ENCODE measurements at places on chromosomes 2 and 18. TPM values are rescaled to one million over a fixed set of nuclear protein-coding genes. Genes with fewer than 3 reads are reported as not detected.

- DNase-seq = no peak
- H3K4me1 ChIP-seq = no peaks in the 10 kb centered on the region
- H3K36me3 ChIP-seq = no peaks in the 10 kb centered on the region
- no peaks in the 10 kb centered on the region for H3K27me3 ChIP-seq
- H3K27ac ChIP-seq = no peak overlapping the region
- no peak overlapping the region for H3K4me3 ChIP-seq
Observed at GRCh38 chr2:72077702-72078169, 69.9 kb downstream of the CYP26B1 start.

GRCh38 chr2:157185476-157186227 lies 71.9 kb upstream of the GALNT5 start:
- H3K27ac ChIP-seq = no peak overlapping the region
- no peak overlapping the region for H3K4me3 ChIP-seq
- no peak for DNase-seq
- no peaks in the 10 kb centered on the region for H3K27me3 ChIP-seq

- no peaks in the 10 kb centered on the region for H3K4me1 ChIP-seq
- no peaks in the 10 kb centered on the region for H3K27me3 ChIP-seq
- H3K27ac ChIP-seq = no peak overlapping the region
- H3K36me3 ChIP-seq = no peaks in the 10 kb centered on the region
Observed at GRCh38 chr18:58205443-58206160, 161.6 kb downstream of the NEDD4L start.

Gene FKBP1B
- not detected for total RNA-seq

GRCh38 chr2:118665784-118666529 lies 181.5 kb downstream of the EN1 start:
- H3K36me3 ChIP-seq = no peaks in the 10 kb centered on the region
- no peaks in the 10 kb centered on the region for H3K4me1 ChIP-seq
- no peak overlapping the region for H3K4me3 ChIP-seq
- H3K27ac ChIP-seq = no peak overlapping the region

- no peak for DNase-seq
- H3K4me3 ChIP-seq = no peak overlapping the region
- H3K4me1 ChIP-seq = no peaks in the 10 kb centered on the region
- H3K27me3 ChIP-seq = no peaks in the 10 kb centered on the region
Observed at GRCh38 chr2:32760628-32761027, 132.8 kb downstream of the TTC27 start.

- H3K27ac ChIP-seq = no peak overlapping the region
- no peaks in the 10 kb centered on the region for H3K36me3 ChIP-seq
- H3K4me1 ChIP-seq = no peaks in the 10 kb centered on the region
- no peak overlapping the region for H3K4me3 ChIP-seq
Observed at GRCh38 chr2:139424101-139424500, 643.9 kb upstream of the NXPH2 start.

DNA sequence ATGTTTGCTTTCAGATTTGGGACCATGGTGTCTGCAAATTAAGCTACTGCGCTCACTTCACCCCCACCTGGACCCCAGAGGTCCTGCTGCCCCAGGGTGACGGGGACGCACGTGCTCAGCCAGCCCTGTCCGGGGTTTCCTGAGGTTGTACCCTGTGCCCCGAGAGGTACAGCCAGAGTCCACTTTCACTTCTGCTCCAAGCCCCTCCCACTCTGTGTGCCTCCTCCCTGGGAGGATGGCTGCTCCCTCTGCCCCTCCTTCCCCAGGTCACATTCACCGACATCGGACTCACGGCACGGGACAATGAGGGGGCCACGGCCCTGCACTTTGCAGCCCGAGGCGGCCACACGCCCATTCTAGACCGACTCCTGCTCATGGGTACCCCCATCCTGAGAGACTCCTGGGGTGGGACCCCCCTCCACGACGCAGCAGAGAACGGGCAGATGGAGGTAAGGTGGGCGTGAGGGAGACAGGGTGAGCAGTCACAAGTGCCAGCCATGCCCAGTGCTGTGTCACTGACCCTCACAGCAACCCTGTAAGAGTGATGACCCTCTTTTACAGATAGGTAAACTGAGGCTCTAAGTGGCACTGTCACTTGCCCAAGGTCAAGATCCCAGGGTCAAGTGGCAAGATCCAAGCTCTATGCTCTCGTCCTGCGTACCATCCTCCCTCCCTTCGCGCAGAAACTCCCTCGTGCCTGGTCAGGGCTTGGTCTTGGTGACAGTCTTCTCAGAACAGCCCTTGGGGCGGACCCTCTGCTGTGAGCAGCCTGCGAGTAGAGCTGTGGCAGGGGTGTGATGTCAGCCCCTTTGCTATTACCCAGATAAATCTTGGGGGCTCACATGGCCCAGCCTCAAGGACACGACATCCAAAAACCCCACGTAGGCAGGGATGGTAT lies 7.6 kb downstream of the ESPNL start:
- no peak overlapping the region for H3K4me3 ChIP-seq
- H3K36me3 ChIP-seq = no peaks in the 10 kb centered on the region
- H3K27me3 ChIP-seq = no peaks in the 10 kb centered on the region
- peak; percentile 3 for DNase-seq
- H3K27ac ChIP-seq = no peak overlapping the region

GRCh38 chr2:120498121-120498520 lies 152.2 kb downstream of the INHBB start:
- DNase-seq = no peak
- H3K27me3 ChIP-seq = no peaks in the 10 kb centered on the region
- no peaks in the 10 kb centered on the region for H3K36me3 ChIP-seq
- no peaks in the 10 kb centered on the region for H3K4me1 ChIP-seq

Gene IL1F10
- not detected for total RNA-seq

DNA sequence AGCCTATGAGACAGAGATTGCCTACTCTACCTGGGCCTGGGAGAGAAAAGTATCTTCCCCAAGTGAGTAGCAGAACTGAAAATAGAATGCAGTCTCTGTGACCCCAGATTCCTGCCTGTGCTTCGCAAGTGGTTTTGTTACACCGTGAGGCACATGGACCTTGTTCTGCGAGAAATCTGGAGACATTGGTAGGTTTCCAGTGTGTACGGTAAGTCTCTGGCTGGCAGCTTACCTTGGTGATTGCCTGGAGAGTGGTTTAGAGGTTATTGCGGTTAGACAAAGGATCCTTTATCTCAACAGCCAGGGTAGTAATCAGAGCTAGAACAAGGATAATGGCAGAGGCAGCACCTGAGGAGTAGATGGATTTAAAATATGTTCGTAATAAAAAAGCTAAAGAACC lies 606.0 kb upstream of the GCFC2 start:
- no peak overlapping the region for H3K4me3 ChIP-seq
- no peaks in the 10 kb centered on the region for H3K27me3 ChIP-seq
- no peaks in the 10 kb centered on the region for H3K4me1 ChIP-seq
- no peaks in the 10 kb centered on the region for H3K36me3 ChIP-seq

GRCh38 chr18:39611381-39612100 lies 2045.9 kb upstream of the CELF4 start:
- H3K4me1 ChIP-seq = no peaks in the 10 kb centered on the region
- H3K4me3 ChIP-seq = no peak overlapping the region
- no peak for DNase-seq
- no peaks in the 10 kb centered on the region for H3K27me3 ChIP-seq
- H3K27ac ChIP-seq = no peak overlapping the region

Gene RNU2-63P
- not detected for total RNA-seq

- no peaks in the 10 kb centered on the region for H3K27me3 ChIP-seq
- no peak overlapping the region for H3K4me3 ChIP-seq
- H3K36me3 ChIP-seq = no peaks in the 10 kb centered on the region
Observed at GRCh38 chr2:132623096-132623839, 46.7 kb downstream of the LYPD1 start.

DNA sequence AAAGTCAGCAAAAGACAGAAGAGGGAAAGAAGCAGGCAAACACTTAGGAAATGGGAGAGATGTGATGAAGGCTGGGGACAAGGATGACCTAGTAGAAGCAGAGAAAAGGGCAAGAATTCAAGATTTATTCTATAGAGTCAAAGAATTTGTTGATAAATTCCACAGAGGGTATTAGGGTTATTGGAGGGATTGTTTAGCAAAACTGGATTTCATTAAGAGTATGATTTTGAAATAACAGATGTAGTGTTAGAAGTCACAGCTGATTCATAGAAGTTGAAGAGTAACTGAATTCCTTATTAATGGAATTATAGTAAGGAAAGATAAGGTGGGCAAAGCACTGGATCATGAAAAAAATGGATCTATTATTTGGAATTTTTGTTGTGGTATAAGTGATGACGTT lies 48.6 kb downstream of the CEP192 start:
- DNase-seq = no peak
- peaks cover 32% of the 10 kb centered on the region for H3K36me3 ChIP-seq
- no peak overlapping the region for H3K4me3 ChIP-seq

Gene TMEM198
- total RNA-seq = 0.51 TPM

DNA sequence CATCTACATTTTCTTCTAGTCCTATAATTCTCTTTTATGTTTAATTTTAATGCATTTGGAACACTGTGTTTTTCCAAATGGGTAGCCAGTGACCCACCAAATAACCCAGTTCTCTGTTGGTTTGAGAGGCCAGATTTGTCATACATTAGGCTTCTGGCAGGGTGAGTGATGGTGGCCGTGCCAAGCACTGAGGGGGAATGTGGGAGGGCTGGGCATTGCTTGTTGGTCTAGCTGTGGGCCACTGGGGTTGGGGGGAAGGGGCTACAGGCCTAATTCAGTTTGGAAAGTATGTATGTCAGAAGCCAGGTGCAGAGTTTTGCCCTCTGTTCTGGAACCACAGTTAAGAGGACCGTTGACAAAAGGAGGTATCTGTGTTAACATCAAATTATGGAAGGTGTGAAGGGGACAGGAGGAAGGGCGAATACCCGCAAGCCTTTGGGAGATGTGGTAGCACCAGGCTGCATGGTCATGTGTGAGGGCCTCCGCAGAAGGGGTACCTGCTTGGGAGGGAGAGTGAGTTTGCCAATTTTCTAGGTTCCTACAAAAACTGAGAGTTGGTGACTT lies 38.1 kb upstream of the SCLY start:
- peaks cover 59% of the 10 kb centered on the region for H3K36me3 ChIP-seq
- H3K4me3 ChIP-seq = no peak overlapping the region
- no peaks in the 10 kb centered on the region for H3K27me3 ChIP-seq
- H3K27ac ChIP-seq = no peak overlapping the region
- no peak for DNase-seq

Gene FBXO48
- 5.3 TPM for total RNA-seq

GRCh38 chr2:23480957-23481797 lies 96.2 kb downstream of the KLHL29 start:
- no peaks in the 10 kb centered on the region for H3K27me3 ChIP-seq
- no peaks in the 10 kb centered on the region for H3K4me1 ChIP-seq
- no peak for DNase-seq
- H3K4me3 ChIP-seq = no peak overlapping the region

DNA sequence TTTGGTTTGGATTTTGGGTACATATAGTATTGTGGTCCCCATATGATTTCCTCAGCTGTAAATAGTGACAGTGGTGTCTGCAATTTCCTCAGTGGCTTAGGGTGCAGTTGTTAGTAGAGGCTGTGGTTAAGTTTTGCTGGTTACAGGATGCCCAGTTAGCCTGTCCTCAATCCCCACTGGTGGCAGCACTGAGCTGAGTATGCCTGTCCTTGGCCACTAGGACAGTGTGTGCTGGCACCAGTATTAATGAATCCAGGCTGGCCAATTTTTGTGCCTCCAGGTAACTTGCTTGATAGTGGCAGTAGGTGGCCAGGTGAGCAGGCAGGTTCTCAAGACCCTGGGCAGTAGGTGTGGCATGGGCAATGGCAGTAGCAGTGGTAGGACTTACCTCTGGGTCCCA lies 973.1 kb downstream of the TMEM182 start:
- no peak overlapping the region for H3K27ac ChIP-seq
- no peaks in the 10 kb centered on the region for H3K36me3 ChIP-seq
- no peak for DNase-seq
- no peaks in the 10 kb centered on the region for H3K27me3 ChIP-seq

Gene IL18R1
- total RNA-seq = 44.7 TPM

GRCh38 chr2:128457006-128457604 lies 138.4 kb upstream of the HS6ST1 start:
- no peaks in the 10 kb centered on the region for H3K36me3 ChIP-seq
- H3K27ac ChIP-seq = no peak overlapping the region

GRCh38 chr2:52264488-52264887 lies 1232.6 kb upstream of the NRXN1 start:
- DNase-seq = no peak
- H3K27me3 ChIP-seq = no peaks in the 10 kb centered on the region
- no peak overlapping the region for H3K27ac ChIP-seq
- no peaks in the 10 kb centered on the region for H3K4me1 ChIP-seq

- peak; percentile 10 for DNase-seq
- no peak overlapping the region for H3K27ac ChIP-seq
- H3K36me3 ChIP-seq = no peaks in the 10 kb centered on the region
- H3K4me1 ChIP-seq = no peaks in the 10 kb centered on the region
- no peak overlapping the region for H3K4me3 ChIP-seq
Observed at GRCh38 chr2:109381327-109381820, 232.4 kb downstream of the SEPTIN10 start.

DNA sequence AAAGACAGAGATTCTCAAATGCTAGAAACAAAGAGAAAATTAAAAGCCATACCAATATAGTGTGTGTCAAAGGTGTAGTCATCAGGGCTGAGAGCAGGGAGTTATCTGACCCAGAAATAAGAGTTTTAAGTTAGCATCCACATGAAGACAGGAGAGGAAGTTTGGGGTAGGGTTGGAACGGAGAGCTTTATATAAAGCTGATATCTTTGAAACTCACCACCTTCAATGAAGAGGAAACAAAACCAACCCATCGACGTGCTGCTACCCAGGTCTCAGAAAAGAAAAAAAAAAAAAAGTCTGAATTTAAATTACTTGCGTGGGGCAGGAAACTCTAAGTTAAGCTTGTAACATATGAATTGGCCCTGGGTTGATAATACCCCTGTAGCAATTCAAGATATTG lies 42.4 kb downstream of the ARL4C start:
- H3K27ac ChIP-seq = peak overlapping the region; percentile 96
- H3K4me1 ChIP-seq = peaks cover 49% of the 10 kb centered on the region
- no peaks in the 10 kb centered on the region for H3K27me3 ChIP-seq
- peak overlapping the region; percentile 71 for H3K4me3 ChIP-seq
- no peaks in the 10 kb centered on the region for H3K36me3 ChIP-seq

DNA sequence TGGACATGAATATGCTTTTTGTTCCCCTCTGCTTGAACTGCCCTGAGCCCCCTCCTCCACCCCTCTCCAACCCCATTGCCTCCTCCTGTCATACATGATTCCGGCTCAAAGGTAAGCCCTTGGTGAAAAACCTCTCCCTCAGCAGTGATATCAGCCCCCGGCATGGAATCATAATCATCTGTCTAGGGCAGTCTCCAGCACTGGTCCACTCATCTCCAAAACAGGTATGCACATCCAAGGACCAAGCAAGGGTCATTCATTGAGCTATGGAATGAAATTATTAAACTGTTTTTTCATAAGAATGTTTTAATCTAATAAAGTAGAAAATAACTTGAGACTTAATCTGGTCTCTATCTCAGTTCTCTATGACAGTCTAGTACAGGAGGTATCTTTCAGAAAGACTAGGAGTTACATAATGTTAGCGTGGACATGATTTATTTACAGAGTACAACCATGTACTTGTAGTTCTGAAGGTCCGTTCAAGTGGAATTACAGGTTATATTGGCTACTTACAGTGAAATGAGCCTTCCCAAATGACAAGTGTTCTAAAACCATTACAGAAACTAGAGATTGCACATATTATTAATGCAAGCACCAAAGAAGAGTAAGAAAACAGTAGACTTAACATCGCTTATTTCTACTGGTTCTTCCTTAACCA lies 75.2 kb downstream of the ACVR1 start:
- no peaks in the 10 kb centered on the region for H3K4me1 ChIP-seq
- no peak overlapping the region for H3K27ac ChIP-seq
- peaks cover 8% of the 10 kb centered on the region for H3K36me3 ChIP-seq
- no peaks in the 10 kb centered on the region for H3K27me3 ChIP-seq

Measured in naive thymus-derived CD4-positive, alpha-beta T cell (primary cell).